ENCODE measurements at places on chromosomes 6 and 20.

DNA sequence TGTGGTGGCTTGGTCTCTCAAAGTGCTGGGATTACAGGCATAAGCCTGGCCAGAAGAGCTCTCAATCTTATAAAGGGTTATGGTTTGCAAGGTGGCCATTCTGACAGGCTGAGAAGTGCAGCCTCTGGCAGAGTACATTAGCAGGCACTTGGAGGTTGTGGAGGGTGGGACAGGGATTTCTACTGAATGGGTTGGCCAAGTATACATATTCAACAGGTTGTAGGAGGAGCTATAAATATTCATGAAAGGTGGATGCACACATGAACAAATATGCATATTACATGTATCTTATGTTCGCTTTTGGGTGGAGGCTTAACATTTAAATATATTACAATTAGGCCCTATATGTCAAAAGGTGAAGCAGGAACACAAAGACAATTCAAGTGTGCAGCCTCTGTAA lies 20.0 kb upstream of the KCNK5 start:
- no peak for DNase-seq

DNA sequence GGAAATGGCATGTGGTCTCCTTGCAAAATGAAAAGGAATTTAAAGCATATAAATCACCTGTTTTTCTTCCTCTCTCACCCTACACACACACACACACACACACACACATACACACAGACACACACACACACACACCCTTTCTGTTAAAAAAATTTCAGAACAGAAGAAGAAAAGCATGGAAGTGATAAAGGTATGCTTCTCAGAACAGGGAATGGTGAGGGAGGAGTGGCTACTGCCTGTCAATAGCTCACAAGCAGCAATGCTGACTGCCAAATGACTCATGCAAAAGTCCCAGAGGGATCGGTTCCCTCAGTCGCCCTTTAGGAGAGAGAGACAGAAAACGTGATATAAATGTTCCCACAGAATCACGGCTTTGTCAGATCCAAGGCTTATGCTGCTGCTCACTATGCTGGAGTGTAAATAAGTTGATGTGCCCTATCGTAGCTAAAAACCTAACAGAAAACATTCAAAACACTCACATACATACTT lies 102.6 kb downstream of the IBTK start:
- DNase-seq, result no peak

DNA sequence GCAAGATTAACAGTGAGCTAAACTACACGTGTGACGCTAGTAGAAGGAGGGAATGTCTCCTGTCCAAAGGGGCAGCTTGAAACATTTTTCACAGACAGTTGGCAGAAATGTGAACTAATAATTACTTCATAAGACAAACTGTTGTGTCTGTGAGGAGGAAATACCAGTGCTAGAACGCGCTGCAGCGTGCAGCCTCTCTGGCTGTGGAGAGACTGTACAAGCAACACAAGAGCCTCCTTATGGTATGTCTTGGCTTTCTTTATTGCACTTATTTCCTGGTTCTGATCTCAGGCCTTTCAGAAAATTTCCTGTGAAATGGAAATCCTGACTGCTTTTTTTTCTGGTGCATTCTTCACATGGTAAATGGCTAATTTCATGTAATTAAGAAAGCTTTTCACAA lies 25.3 kb upstream of the TIAM2 start:
- no peak for DNase-seq

DNA sequence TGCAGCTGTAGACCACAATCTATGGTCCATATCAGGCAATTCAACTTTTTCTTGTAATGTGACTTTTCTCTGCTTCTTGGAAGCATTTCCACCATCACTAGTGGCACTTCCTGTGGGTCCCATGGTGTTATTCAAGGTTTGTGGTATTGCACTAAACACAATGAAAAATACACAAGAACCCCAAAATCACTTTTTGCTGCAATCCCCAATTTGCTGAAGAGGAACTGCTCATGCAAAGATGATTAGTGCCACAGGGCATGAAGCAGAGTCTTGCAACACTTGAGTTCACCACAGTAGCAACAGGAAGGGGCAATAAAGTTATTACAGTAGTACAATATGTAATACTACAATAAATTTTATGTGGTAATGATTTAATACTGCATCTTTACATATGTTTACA lies 16.8 kb upstream of the TAAR1 start:
- DNase-seq, result no peak

GRCh38 chr20:4844325-4844724 lies 122.6 kb downstream of the PRND start:
- no peak for DNase-seq

GRCh38 chr6:33854572-33855030 lies 50.8 kb upstream of the MLN start:
- DNase-seq, result no peak

DNA sequence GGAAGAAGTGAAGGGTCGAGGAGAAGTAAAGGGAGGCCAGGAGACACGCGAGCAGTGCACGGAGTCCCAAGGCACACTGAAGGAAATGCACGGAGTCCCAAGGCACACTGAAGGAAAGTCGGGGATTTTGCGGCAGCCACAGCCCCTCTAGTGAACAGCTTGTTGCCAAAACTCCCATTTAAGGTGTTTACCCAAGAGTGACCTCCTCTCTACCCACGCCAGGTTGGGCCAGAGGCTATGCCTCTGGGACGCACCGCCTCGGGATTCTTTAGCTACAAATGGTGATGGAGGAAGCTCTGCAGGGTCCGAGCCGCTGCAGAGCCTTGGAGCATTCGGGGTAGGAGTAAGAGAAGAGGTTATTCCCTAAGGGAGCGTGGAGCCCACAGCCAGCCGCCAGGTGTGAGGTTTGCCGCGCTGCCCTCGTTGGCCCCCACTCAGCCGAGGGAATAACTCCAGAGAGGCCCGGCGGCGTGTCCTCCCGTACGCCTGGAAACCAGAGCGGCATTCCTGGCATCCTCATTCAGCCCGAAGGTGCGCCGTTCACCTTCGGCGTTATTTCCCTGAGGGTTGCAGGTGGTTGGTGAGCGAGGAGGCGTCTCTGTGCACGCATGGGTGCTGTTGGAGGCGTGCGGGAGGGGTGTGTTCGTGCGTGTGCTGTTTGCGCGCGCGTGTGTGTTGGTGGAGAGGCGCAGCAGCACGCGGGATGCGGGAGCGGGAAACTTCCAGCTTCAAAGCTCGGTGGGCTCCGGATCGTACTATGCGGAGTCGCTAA lies 3.4 kb upstream of the MAFB start:
- DNase-seq, result no peak

GRCh38 chr20:4811257-4811656 lies 89.5 kb downstream of the PRND start:
- DNase-seq, result no peak

DNA sequence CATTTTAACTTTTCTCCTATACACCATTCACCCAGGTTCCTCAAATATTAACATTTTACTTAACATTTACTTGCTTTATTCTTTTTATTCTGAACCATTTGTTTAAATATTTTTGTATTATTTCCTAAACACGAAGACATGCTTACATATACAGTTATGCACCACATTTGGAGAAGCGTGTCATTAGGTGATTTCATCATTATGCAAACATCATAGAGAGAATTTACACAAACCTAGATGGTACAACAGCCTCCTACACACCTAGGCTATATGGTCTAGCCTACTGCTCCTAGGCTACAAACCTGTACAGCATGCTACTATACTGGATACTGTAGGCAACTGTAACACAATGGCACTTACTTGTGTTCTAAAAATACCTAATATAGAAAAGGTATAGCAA lies 6.6 kb downstream of the TDP2 start:
- no peak for DNase-seq

GRCh38 chr20:42067596-42067995 lies 449.4 kb upstream of the CHD6 start:
- DNase-seq, result no peak

- no peak for DNase-seq
These were observed 6.1 kb upstream of the ALDH8A1 start for GRCh38 chr6:134956032-134956431.

DNA sequence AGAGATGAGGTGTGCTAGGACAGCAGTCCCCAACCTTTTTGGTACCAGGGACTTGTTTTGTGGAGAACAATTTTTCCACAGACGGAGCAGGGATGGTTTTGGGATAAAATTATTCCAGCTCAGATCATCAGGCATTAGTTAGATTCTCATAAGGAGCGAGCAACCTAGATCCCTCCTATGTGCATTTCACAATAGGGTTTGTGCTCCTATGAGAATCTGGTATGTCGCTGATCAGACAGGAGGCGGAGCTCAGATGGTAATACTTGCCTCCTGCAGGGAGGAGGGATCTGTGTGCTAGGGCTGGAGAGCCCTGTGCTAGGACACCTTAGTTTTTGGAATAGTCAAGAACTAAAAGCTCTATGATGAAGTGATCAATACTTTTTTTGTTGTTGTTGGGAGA lies 2.5 kb downstream of the SMIM13 start:
- no peak for DNase-seq

DNA sequence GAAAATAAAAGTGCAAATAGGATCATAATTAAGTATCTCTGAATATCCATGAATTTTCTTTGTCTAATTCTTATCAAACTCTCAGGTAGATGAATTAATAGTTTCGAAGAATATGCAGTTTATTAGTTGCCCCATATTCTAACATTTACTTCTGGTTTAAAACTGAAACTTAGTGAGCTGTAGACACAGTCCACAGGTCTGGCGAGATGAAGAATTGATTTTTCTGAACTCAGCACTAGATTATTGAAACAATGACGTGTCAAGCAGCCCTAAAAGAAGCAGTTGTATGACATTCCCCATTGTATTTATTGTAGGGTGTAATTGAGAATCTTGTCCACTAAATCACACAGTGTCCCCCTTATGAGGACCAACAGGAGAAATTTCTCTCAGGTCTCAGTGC lies 407.1 kb downstream of the GRIK2 start:
- DNase-seq, result no peak

DNA sequence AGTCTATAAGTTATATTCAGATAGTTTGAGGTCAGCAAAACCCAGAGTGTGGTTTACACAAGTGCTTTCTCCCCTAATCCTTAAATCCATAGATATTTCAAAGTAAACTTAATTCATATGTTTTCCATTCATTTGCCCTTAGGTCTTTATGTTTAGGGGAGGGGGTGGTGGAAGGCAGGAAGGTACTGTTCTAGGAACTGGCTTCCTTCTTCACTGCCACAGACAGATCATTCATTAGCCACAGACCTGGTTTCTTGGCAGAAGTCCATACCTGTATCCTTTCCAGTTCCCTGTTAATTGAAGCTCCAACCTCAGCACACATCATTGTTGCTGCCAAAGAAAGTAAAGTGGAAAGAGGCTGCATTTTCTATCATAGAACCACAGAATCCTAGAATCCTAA lies 123.0 kb downstream of the AIG1 start:
- no peak for DNase-seq

- DNase-seq, result no peak
These were observed 62.6 kb upstream of the SIRPA start for GRCh38 chr20:1832634-1833033.

GRCh38 chr6:111361648-111362047 lies 121.4 kb downstream of the REV3L start:
- peak; percentile 10 for DNase-seq

All from hippocampal formation (tissue), 2 donors.